ENCODE measurements at places on chromosomes 5 and 9.

- no peaks in the 10 kb centered on the region for H3K36me3 ChIP-seq
- H3K27me3 ChIP-seq = no peaks in the 10 kb centered on the region
- H3K27ac ChIP-seq = peak overlapping the region; percentile 37
- no peak overlapping the region for H3K4me3 ChIP-seq
- peak; percentile 84 for DNase-seq
- H3K4me1 ChIP-seq = peaks cover 94% of the 10 kb centered on the region
These were observed 8.4 kb downstream of the EEIG1 start for GRCh38 chr9:127972236-127972871.

- H3K4me1 ChIP-seq = no peaks in the 10 kb centered on the region
- DNase-seq = no peak
- no peaks in the 10 kb centered on the region for H3K36me3 ChIP-seq
- H3K4me3 ChIP-seq = no peak overlapping the region
- H3K27ac ChIP-seq = no peak overlapping the region
- no peaks in the 10 kb centered on the region for H3K27me3 ChIP-seq
These were observed 59.6 kb downstream of the SPTLC1 start for GRCh38 chr9:92055624-92056023.

DNA sequence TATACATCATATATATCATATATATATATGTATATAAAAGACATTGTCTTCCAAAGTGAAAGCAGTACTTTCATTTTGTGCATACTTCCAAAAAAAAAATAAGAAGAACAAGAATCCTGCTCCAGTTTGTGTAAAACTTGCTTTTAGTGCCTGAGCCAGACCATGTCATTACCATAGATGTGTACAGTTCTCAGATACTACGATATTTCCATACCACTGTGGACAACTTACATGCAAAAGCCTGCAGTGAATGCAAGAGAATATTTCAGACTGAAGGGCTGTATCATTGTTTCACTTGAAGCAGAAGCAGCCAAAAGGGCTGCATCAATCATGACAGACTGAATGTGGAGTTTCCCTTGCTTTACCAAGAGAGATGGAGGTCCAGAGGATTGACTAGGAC, 72.6 kb upstream of the CYLC2 start:
- H3K4me3 ChIP-seq = no peak overlapping the region
- H3K4me1 ChIP-seq = no peaks in the 10 kb centered on the region
- no peak for DNase-seq
- no peaks in the 10 kb centered on the region for H3K27me3 ChIP-seq
- H3K36me3 ChIP-seq = no peaks in the 10 kb centered on the region

GRCh38 chr9:16579872-16580432, 290.5 kb downstream of the BNC2 start:
- no peaks in the 10 kb centered on the region for H3K27me3 ChIP-seq
- no peak overlapping the region for H3K27ac ChIP-seq
- no peak for DNase-seq
- no peak overlapping the region for H3K4me3 ChIP-seq
- no peaks in the 10 kb centered on the region for H3K36me3 ChIP-seq

Data from testis (tissue), 5 donors.